Right renal cortex interstitium (tissue), 3 donors: ENCODE measurements at places on chromosomes 12 and 14.

GRCh38 chr12:57624441-57625220 is 8.4 kb downstream of the B4GALNT1 start:
- DNase-seq = no peak

DNA sequence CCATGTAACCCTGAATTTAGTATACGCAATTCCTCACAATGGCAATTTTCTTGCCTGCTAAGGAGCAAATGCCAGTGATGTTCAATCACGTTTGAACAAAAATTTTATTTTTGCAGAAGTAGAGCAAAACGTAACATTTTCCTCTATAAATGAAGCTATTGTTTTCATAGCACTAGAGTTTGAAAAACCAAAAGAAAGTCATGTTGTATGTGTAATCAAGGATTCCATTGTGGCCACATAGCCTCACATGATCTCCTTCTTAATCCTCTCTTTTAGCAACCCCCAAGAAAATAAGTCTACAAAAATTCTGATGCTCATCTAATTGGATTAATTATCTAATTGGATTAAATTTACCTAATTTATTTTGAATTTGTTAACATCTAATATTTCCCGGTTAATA is 1217.4 kb upstream of the FLRT2 start:
- DNase-seq = no peak

DNA sequence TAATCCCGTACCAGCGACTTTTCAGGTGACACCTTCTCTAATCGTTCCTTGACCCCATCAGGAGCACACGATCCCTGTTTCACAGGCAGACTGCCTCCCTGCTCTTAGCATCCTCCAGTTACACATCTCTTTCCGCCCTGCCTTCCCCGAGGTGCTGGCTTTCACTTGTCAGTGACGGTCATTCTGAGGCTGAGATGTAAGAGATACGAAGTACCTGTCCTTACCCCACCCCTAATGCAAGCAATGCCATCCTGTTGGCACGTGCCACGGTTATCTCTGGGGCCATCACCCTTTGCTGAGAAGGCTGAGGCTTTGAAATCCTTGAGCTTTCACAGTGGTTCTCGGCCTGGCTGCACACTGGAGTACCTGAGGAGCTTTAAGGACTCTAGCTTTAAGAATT is 24.4 kb downstream of the B4GALNT3 start:
- DNase-seq = no peak

- DNase-seq = no peak
Observed at GRCh38 chr12:3704512-3705353, 48.2 kb downstream of the CRACR2A start.

GRCh38 chr12:120350576-120351350 is 18.2 kb downstream of the MSI1 start:
- no peak for DNase-seq

DNA sequence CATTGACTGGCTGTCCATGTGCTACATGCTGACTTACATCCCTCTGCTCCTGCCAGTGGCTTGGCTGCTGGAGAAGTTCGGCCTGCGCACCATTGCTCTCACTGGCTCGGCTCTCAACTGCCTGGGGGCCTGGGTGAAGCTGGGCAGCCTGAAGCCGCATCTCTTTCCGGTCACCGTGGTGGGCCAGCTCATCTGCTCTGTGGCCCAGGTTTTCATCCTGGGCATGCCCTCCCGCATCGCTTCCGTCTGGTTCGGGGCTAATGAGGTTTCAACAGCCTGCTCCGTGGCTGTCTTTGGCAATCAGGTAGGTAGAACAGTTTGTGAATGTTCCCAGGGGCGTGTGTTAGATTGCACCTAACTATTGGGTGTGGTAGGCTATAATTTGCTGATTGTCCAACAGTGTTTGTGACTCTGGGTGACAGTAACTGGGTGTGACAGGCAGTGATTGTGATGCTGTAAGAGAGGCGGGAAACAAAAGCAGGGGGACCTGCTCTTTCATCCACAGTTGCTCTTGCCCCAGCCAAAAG is 981 bp downstream of the FLVCR2 start:
- DNase-seq = no peak
